Naive thymus-derived CD8-positive, alpha-beta T cell (primary cell): ENCODE measurements at places on chromosomes 13 and 19.
A peak's percentile ranks its signal among the peaks of the same experiment; 100 is the strongest.

DNA sequence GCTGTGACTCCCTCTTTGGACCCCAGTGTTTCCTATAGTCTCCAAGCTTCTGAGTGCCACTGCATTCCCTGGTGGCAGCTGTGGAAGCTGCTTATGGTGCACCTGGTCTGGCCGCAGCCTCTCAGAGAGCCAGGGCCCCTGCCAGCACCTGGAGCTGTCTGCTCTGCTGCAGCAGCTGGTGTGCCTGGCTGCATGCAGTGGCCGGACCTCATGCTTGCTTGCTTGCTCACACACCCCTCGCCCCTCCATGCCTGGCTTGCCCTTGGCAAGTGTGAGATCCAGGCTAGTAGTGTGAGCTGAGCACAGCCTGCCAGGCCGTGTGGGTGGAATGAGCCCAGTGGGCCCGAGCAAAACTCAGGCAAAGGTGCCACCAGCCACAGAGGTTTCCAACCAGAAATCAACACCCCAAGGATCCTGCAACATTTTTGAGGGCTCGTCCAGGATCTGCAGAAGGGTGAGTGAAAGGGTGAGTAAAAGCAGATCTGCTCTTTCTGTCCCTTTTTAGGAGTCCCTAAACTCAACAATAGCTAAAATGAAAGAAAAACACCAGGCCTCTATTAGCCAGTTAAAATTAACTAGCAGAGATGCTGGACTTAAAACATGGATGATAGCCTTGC is 7.6 kb upstream of the MLLT1 start:
- H3K4me3 ChIP-seq = no peak overlapping the region
- H3K4me1 ChIP-seq = no peaks in the 10 kb centered on the region
- H3K27ac ChIP-seq = no peak overlapping the region
- H3K36me3 ChIP-seq = peaks cover 29% of the 10 kb centered on the region
- H3K27me3 ChIP-seq = no peaks in the 10 kb centered on the region

DNA sequence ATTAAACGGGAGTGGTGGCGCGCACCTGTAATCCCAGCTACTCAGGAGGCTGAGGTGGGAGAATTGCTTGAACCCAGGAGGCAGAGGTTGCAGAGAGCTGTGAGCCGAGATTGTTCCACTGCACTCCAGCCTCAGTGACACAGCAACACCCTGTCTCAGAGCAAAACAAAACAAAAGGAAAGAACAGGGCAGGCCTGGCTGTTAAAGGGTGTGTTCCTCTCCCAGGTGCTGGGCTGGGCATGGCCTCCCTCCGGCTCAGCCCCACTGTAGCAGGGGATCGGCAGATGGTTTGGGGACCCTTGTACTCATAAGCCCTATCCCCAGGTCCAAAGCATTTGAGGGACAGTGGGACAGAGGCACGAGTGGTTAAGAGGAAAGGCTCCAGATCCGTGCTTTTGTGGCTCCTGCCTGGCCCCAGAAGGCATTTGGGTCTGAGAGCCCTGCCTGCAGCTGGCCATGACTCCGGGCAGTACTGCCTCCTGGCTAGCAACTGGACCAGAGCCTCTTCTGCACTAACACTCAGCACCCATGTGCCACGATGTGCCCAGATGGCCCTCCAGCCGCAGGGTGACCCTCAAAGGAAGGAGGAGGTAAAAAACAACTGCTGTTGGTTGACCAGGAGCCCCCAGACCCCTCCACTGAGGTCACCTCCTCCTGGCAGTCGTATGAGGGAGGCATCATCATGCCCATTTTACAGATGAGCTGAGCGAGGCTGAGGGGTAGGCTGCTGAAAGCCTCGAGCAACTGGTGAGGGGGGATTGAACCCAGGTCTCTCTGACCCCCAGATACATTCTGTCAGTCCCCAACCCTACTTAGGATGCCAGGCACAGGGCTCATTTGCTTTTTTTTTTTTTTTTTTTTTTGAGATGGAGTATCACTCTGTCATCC is 10.0 kb downstream of the RFX1 start:
- H3K4me1 ChIP-seq = peaks cover 38% of the 10 kb centered on the region
- no peak overlapping the region for H3K27ac ChIP-seq
- H3K36me3 ChIP-seq = peaks cover 3% of the 10 kb centered on the region

GRCh38 chr13:47085346-47085745 is 188.5 kb upstream of the HTR2A start:
- H3K4me1 ChIP-seq = no peaks in the 10 kb centered on the region
- H3K27me3 ChIP-seq = peaks cover 14% of the 10 kb centered on the region

GRCh38 chr19:58212336-58213074 is 16.2 kb upstream of the ZNF544 start:
- no peaks in the 10 kb centered on the region for H3K27me3 ChIP-seq
- peaks cover 69% of the 10 kb centered on the region for H3K36me3 ChIP-seq
- DNase-seq = no peak

GRCh38 chr19:48635263-48635965 is 1.8 kb downstream of the DBP start:
- H3K27ac ChIP-seq = peak overlapping the region; percentile 96
- no peaks in the 10 kb centered on the region for H3K27me3 ChIP-seq
- peak overlapping the region; percentile 99 for H3K4me3 ChIP-seq
- peak; percentile 71 for DNase-seq
- H3K4me1 ChIP-seq = peaks cover 62% of the 10 kb centered on the region

GRCh38 chr19:41495589-41495988 is 52.6 kb downstream of the ERICH4 start:
- peaks cover 14% of the 10 kb centered on the region for H3K27me3 ChIP-seq
- H3K4me3 ChIP-seq = no peak overlapping the region
- H3K36me3 ChIP-seq = no peaks in the 10 kb centered on the region
- no peaks in the 10 kb centered on the region for H3K4me1 ChIP-seq
- no peak for DNase-seq
- no peak overlapping the region for H3K27ac ChIP-seq

GRCh38 chr13:111034811-111035210 is 80.3 kb upstream of the ARHGEF7 start:
- no peak for DNase-seq
- H3K36me3 ChIP-seq = no peaks in the 10 kb centered on the region
- no peak overlapping the region for H3K27ac ChIP-seq
- no peak overlapping the region for H3K4me3 ChIP-seq

- no peak overlapping the region for H3K27ac ChIP-seq
- H3K4me1 ChIP-seq = peaks cover 2% of the 10 kb centered on the region
- H3K4me3 ChIP-seq = peak overlapping the region; percentile 83
- H3K36me3 ChIP-seq = peaks cover 37% of the 10 kb centered on the region
- peak; percentile 80 for DNase-seq
Observed at GRCh38 chr19:9406798-9407352, 28.5 kb downstream of the ZNF266 start.

GRCh38 chr13:44096901-44097300 is 217.2 kb downstream of the LACC1 start:
- peaks cover 3% of the 10 kb centered on the region for H3K36me3 ChIP-seq
- H3K4me3 ChIP-seq = no peak overlapping the region
- H3K27ac ChIP-seq = no peak overlapping the region

DNA sequence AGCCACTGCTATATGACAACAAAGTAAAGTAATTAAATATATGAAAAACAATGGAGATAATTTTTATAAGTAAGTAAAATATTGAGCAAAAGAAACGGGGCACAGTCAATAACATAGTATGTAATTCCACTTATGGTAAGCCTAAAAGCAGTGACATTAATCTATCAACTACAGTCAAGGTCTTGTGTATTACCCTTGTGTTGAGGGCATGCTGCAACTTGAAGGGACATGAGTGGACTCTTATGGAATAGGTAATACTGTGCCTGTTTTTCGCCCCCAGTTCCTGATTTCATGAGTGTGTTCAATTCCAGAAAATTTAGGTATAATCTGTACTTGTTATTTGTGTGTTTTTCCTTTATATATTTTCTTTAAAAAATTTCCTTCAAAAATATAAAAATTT is 201.3 kb upstream of the SLITRK6 start:
- no peaks in the 10 kb centered on the region for H3K27me3 ChIP-seq
- H3K4me1 ChIP-seq = no peaks in the 10 kb centered on the region
- no peak for DNase-seq
- H3K36me3 ChIP-seq = no peaks in the 10 kb centered on the region
- no peak overlapping the region for H3K4me3 ChIP-seq

DNA sequence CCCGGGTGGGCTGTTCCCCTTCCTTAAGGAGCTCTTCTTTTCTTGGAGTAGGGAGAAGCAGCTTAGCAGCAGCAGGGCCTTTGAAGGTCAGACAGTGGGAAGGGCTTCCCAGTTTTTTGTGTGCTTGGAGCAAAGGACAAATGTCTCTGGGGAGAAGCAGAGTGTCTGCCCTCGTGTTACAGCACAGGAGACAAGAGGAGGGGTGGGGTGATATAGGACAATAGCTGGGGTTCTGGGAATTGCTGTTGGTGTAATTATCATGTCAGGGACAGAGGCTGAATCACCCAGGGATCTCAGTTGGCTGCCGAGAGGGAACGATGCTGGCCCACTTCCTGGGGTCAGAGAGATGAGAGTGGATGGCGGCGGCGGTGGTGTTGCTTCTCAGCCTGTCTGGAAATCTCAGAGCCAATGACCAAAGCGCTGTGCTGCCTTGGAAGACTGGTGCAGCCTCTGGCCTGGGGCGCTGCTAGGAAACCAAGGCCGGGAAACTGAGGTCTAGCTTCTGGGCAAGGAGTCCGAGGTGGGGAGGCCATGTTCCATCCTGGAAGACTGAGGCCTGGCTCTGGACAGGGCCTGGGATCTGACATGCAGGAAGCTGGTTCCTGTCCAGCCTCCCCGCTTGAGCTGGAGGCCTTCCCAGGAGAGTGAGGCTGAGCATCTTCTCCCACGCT is 1.2 kb downstream of the INAFM1 start:
- H3K4me1 ChIP-seq = peaks cover 30% of the 10 kb centered on the region
- H3K27ac ChIP-seq = peak overlapping the region; percentile 88
- H3K4me3 ChIP-seq = peak overlapping the region; percentile 81
- no peaks in the 10 kb centered on the region for H3K27me3 ChIP-seq

DNA sequence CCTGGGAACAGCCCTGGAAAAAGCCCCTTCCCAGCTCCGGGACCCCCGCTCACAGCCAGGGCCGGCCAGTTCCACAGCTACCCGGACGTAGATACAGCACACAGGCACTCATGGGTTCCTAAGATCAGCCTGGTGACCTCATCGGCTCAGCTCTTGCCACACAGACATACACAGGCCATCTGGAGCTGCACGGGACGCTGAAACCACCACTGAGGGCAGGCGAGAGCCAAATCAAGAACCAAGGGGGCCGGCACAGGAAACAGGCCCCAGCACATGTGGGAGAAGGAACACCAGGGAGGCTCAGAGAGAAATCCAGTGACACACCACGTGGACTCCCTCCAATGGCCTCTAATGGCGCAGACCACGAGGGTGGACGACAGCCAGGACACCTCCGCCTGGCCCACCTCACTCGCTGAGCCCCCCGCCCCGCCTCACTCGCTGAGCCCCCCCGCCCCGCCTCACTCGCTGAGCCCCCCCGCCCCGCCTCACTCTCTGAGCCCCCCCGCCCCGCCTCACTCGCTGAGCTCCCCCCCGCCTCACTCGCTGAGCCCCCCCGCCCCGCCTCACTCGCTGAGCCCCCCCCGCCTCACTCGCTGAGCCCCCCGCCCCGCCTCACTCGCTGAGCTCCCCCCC is 69.7 kb upstream of the C13orf46 start:
- peak overlapping the region; percentile 72 for H3K27ac ChIP-seq
- H3K4me3 ChIP-seq = no peak overlapping the region
- H3K36me3 ChIP-seq = peaks cover 71% of the 10 kb centered on the region
- H3K27me3 ChIP-seq = no peaks in the 10 kb centered on the region
- H3K4me1 ChIP-seq = peaks cover 70% of the 10 kb centered on the region
- no peak for DNase-seq

DNA sequence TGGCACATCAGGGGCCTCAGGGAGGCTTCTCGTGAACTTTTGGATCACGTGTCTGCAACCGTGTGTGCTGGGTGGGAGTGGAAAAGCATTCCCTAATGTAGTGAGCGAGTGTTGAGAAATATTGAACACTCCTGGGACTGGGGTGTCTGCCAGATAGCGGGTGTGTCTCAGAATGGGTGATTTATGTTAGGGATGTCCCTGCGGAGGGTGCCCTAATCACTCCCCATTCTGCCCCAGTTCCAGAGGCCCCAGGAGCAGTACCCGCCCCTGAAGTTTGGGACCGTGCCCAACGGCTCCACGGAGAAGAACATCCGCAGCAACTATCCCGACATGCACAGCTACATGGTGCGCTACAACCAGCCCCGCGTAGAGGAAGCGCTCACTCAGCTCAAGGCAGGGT is 24.2 kb upstream of the GRWD1 start:
- no peak overlapping the region for H3K4me3 ChIP-seq
- no peak for DNase-seq
- peaks cover 9% of the 10 kb centered on the region for H3K4me1 ChIP-seq
- peaks cover 24% of the 10 kb centered on the region for H3K27me3 ChIP-seq
- H3K36me3 ChIP-seq = no peaks in the 10 kb centered on the region

GRCh38 chr13:70424428-70424827 is 316.2 kb upstream of the KLHL1 start:
- no peak overlapping the region for H3K27ac ChIP-seq
- no peaks in the 10 kb centered on the region for H3K4me1 ChIP-seq
- no peaks in the 10 kb centered on the region for H3K27me3 ChIP-seq
- H3K36me3 ChIP-seq = no peaks in the 10 kb centered on the region
- H3K4me3 ChIP-seq = no peak overlapping the region

DNA sequence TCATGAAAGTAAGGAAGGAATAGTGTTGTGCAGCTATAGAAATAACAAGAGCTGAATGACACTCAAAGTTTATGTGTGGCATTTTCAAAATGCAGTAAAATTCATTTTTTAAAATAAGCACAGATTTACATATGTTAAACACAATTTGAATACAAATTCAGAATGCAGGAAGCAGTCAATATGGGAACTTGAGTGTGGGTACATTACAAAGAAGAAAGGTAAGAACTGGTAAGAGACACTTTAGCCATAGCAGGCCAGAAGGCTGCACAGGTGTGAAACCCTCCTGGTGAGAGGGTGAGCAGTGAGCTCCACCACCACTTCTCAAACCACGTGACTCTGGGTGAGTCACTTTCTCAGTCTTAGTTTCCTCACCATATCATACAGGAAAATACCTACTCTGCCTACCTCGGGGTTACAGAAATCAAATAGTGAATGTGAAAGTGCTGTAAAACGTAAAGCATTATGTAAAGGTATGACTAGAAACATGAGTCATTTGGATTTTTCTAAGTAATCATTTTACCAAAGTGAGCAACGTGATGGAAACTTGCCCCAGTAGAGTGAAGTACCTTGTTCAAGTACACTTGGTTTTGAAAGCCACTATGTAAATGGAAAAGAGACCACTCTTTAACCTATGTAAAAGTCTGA is 40.5 kb downstream of the USP12 start:
- H3K27me3 ChIP-seq = no peaks in the 10 kb centered on the region
- DNase-seq = peak; percentile 13
- H3K4me1 ChIP-seq = peaks cover 84% of the 10 kb centered on the region
- H3K27ac ChIP-seq = peak overlapping the region; percentile 19
- H3K4me3 ChIP-seq = peak overlapping the region; percentile 57
